Immature natural killer cell (primary cell): ENCODE measurements at places on chromosomes 7 and 10.

DNA sequence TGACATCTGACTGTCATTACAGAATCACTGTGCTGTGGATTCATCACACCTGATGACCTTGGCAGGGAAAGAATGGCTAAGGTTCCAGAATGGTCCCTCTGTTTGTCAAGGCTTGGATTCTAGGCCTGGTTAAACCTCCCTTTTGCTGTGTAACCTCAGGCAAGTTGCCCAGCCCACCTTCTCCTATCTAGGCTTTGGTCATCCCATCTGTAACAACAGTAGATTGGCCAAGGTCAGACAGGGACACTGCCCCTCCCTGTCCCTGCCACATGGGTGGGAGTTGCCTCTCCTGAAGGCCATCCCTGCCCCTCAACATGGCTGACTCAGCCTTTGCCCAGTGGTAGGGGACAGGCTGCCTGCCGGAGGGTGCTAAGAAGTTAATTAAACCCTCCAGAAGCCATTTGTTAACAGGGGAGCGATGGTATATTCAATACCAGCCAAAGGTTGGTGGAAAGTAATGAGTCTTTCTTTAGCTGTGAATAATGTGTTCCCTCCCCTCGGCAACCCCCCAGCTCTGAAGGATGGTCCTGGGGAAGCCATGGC, 149.8 kb upstream of the PCBD1 start:
- DNase-seq = no peak

- no peak for DNase-seq
Measured at GRCh38 chr7:90580051-90580450, 16.1 kb upstream of the CDK14 start.

GRCh38 chr10:5830629-5831445, 17.6 kb upstream of the GDI2 start:
- DNase-seq = no peak

- peak; percentile 12 for DNase-seq
Measured at GRCh38 chr10:121900443-121901174, 27.2 kb downstream of the ATE1 start.

DNA sequence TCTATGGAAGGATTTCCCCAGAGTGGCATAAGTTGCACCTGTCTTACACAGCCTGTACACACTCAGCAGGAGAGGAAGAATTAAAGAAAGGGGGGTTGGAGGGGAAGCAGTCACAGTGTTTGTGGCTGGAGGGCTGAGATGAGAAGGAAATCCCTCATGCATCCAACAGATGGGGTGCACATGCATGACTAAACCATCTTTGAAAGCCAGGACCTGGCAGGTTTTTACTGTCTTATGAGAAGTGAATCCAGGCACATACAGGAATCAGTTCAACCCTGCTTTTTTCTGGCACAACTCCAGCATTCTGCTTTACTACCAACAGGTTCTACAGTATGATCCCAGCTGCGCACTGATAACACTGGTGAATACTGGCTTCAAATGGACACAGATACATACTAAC, 107.7 kb downstream of the CACNA2D1 start:
- DNase-seq = no peak

GRCh38 chr10:96840841-96841518, 8.9 kb downstream of the LCOR start:
- no peak for DNase-seq

GRCh38 chr10:99395750-99396445, 34.5 kb downstream of the GOT1 start:
- DNase-seq = no peak

GRCh38 chr10:5282137-5282536, 82.6 kb upstream of the UCN3 start:
- DNase-seq = no peak

- no peak for DNase-seq
Measured at GRCh38 chr10:123527151-123527550, 139.0 kb upstream of the GPR26 start.
